ENCODE measurements at places on chromosomes 7 and 10.
A peak's percentile ranks its signal among the peaks of the same experiment; 100 is the strongest.

DNA sequence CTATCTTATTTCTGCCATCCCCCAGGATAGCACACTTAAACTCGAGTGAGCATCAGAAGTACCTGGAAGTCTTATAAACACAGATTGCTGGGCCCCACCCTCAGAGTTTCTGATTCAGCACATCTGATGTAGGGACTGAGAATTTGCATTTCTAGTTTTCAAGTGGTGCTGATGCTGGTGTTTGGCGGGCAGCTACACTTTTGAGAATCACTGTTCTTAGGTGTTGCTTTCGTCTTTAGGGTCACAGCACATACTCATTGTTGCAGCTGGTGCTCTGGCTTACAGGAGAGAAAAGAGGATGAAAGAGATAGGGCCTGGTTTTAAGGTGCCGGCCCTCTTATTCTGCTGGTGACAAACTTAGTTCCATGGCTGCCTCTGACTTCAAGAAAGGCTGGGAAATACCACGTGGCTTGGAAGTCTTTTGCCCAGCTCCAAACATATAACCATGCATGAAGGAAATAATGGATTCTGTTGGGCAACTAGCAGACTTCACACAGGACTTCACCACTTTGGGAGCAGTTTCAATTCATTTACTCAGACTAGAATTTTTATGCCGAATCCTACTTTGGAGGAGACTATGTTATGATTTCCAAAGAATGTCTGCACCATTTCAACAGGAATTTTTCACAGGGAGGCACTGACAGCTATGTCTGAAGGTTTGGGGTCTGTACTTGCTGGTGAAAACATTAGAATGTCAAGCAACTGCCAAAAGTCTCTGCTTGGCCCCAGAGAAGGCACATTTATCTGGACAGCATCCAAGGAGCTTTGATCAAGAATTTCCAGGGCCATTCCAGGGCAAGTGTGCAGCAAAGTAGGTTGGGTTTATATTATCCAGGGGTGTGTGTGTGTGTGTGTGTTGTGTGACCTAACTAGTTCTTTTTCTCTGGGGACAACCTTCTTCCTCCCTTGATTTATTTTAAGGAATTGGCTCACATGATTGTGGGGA lies 6.9 kb upstream of the MINDY4 start:
- no peak for DNase-seq

DNA sequence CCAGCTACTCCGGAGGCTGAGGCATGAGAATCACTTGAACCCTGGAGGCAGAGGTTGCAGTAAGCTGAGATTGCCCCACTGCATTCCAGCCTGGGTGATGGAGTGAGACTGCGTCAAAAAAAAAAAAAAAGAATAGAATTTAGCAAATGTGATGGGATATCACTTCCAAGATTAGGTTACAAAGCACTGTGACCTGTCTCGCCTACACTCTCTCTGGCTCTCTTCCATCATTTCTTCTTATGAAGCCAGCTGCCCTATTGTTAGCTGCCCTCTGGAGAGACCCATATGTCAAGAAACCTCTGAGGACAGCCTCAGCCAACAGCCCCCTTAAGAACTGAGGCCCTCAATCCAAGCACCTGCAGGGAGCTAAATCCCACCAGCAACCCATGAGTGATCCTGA lies 28.2 kb downstream of the ARHGAP21 start:
- no peak for DNase-seq

- DNase-seq, result no peak
Observed at GRCh38 chr10:129462257-129462795, 4.7 kb upstream of the MGMT start.

DNA sequence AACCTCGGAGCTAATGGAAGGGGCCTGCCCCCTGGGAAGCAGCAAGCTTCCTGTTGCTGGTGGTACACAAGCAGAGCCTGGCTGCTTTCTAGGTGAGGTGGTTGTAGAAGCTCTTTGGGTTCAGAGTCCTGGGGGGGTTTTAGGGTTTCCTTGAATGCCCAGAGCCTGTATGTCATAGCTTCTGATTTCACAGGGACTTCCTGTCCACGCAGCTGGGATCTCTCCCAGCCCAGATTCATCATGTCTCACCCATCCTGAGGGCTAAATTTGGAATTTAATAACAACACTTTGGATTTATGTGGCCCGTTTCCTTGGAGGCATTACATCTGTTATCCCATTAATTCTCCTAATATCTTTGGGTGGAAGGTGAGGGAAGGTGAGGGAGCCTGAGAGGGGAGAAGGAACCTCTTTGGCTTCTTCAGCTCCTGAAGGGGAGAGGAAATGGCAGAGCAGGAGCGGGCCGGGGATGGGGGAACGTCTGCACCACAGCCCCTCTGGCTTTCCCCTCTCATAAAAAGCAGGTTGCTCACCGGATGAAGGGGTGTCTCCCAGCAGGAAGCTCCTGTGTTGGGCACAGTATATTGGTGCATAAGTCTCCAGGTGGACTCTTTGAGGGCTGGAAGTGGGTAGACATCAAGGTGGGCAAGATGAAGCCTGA lies 19.7 kb downstream of the RPS24 start:
- DNase-seq, result peak; percentile 75

GRCh38 chr7:86667732-86668131 lies 24.0 kb downstream of the GRM3 start:
- DNase-seq, result no peak

DNA sequence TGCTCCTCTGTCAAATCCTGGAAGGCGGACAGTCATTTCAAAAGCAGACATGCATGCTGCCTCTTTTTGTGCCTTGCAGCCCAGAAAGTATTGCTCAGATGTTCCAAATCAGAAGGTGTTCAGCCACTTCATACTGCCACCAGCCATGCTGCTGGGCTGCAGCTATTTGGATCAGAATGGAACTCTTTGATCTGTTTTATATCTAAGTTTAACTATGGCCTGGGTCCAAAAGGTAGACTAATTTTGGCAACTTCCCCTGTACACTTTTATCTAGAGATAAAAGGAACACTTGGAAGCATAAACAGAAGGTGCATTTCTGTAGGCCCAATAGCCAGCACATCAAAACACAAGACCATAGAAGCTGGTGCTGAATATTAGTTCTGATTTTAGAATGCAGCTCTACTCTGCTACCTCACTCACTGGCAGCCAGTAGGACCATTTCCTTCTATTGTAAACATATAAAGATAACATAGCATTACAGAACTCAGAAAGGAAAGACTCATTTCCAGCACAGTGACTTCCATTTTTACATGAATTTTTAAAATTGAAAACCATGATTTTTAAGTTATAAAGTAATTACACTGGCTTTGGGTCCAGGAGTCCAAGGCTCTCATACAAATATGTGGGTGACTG lies 143.1 kb upstream of the CAV2 start:
- no peak for DNase-seq
